ENCODE measurements at places on chromosomes 12 and 14. TPM values are rescaled to one million over a fixed set of nuclear protein-coding genes. Genes with fewer than 3 reads are reported as not detected.

The ATL1 gene
- 7.9 TPM for total RNA-seq

The FERMT2 gene
- 121 TPM for total RNA-seq

The TAS2R19 gene
- total RNA-seq = 12.8 TPM

The NANOG gene
- not detected for total RNA-seq
